ENCODE measurements at places on chromosomes 7 and 10. TPM values are rescaled to one million over a fixed set of nuclear protein-coding genes. Genes with fewer than 3 reads are reported as not detected.

DNA sequence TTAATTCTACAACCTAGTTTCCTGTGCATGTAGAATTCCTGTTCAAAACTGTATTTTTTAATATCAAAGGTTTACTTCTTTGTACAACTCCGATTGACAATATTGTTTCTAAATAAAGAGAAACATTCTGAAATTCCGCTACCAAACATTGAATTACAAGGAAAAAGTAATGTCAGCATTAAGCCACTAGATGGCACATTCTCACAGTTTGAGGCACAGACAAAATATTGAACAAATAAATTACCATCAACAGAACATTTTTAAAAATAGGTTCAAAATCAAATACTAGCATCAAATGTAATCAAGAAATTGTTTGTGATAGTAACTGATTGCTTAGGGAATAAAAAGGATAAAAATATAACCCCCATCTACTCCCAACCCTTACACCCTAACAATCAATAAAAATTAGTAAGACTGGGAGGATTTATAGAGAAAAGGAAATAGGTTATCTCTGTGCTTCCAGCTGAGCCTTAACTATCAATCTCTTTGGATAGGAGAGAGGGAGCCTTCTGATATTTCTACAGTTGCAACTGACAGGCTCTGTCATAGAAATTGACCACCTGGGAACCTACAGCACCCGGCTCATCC is 86.6 kb upstream of the C7orf33 start:
- DNase-seq: peak; percentile 33

- DNase-seq: peak; percentile 44
Measured at GRCh38 chr7:94301024-94301586, 93.6 kb upstream of the COL1A2 start.

DNA sequence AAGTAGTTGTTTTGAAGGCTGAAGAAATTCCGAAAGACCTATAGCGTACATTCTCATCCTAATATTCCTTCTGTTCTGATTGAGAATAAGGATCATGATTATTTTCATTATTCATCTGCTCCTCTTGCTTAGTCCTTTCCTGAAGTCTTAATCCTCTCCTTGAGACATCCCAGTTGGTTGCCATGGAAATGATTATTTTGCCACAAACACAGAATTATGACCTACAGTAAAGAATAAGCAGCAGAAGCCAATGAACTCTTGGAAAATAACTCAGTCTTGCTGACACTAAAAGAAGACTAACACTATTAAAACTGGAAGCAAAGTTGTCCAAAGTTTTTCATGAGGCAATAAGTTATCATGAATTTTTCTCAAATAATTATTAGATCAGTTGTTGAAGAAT is 47.8 kb upstream of the JAZF1 start:
- DNase-seq: no peak

- DNase-seq: no peak
Measured at GRCh38 chr10:120278069-120278468, 179.0 kb upstream of the PLPP4 start.

GRCh38 chr10:43170491-43170890 is 32.2 kb downstream of the CSGALNACT2 start:
- no peak for DNase-seq

DNA sequence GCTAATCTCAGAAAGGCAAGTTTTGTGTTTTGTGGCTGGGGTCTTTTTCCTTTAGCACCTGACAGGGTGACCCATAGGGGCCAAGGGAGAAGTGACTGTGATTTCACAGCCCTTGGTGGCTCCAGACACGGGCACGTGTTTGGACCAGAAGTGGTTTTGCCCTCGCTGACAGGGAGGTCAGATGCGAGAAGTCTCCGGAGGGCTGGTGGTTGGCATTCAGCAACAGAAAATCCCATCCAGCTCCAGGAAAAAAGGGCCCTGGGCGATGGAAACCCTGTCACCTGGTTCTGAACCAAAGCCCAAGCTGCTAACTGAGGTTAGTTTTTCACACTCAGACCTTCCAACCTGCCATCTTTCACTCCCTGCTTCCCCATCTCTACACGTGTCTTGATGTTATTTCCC is 272.9 kb downstream of the TRIL start:
- no peak for DNase-seq

DNA sequence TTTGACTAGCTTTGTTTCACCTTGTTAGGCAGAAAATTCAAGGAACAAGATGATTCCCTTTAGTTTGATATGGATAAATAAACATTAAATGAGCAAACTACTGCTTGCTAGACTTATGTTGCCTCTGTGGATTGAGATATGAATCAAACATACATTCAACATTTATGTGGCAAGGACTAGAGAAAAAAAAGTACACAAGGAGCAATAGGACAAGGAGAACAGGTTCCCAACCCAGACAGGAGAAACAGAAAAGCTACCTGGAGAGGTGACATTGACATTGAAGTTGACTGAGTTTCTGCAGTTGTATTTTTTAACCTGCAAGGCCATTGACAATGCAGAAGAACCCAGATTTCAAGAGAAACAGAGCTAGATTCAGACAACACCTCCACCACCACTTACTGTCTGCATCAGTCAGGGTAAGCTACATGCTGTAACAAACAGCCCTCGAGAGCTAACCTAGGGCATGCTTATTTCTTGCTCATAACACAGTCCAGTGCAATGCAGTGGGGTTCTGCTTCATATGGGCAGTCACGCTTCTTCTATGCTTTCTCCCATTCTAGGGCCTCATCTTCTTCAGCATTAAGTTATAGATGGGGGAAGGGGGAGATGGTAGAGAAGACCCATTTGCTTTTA is 180.9 kb upstream of the LYZL1 start:
- DNase-seq: no peak

DNA sequence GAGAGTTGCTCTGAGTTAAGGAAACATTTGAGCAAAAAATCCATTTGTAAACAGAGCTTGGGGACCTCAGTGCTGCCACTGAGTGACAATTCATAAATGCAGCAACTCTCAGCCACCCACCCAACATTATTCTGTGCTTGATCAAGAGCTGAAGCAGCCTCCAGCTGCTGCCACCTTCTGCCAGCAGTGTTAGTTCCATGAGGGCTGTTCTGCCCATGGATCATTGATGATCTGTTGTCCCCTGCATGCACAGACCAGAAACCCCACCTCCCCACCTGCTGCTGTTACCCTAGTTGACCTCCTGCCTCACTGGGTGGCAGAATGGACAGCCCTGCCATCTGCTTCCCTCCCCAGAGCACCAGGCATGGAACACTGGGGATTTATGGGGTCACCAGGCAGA is 305.4 kb downstream of the KCNMA1 start:
- DNase-seq: no peak

DNA sequence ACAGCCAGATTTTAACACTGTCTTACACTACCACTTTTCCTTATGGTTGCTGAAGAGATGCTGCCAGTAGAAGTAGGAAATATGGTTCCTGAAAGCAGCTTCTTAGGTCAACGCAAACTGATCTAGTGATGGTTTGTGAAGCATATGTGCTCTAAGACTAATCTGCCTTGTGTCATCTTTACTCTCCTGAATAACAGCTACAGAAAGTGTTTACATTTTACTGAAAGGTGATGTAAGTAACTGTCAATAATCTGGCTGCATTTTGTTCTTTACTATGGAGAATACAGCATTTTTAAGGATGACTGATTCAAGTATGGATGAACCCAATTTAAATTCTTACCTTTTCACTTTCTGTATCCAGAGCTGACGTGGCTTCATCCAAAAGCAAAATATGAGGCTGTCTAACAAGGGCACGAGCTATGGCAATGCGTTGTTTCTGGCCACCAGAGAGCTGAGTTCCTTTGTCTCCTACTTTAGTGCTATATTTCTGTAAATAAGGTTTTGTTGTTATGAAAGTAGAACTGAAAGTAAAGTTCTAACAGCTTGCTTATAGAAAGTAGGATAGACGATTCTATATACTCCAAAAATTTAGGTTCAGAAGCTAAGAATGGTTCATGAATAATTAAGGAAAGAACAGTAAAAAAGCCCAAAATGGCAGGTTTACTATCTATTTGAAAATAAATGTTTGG is 30.2 kb upstream of the ABCB4 start:
- DNase-seq: no peak

DNA sequence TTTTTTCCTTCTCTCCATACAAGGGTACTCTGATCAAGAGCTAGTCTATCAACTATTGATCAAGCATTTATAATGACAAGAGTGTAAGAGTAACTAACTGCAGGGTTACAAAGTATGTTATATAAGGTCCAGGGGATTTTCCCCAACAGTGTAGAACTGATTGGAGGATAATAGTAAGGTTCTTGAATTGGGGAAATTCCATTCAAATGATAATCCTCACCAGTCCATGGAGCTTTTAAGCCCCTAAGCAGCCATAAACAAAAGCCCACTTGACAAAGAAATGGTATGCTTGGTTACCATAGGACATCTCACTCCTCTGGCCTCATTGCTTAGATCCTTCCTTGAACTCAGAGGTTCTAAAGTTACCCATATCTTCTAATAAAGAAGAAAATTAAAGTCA is 8.2 kb downstream of the YME1L1 start:
- no peak for DNase-seq

DNA sequence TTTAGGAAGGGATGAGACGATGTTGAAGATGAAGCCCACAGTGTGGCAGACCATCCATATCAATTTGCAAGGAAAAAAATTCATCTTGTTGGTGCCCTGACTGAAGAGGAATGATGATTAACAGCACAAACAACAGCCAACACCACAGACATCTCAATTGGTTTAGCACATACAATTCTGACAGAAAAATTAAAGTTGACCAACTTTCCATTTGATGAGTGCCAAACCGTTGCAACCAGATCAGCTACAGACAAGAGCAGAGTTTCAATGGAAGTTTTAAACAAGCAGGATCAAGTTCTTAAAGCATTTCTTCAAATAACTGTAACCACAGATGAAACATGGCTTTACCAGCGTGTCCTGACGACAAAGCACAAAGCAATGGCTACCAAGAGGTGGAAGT is 132.4 kb upstream of the DNAJB12 start:
- no peak for DNase-seq

DNA sequence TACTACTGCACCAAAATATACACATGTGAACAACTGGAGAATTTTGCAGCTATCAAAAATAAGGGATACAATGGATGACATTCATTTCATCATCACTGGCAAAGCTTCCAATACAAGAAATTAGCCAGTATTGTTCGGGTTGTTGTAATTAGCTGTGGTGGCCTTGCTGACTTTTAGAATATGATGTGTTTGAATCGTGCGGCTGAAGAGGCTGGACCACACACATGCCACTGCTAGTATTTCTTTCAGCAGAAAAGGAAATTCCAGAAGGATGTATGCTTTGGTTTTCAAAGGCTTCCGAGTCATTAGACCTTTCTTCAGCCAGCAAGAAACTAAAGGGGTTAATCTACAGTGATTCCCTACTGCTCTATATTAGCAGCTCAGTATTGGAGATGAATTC is 16.6 kb downstream of the RPP38 start:
- no peak for DNase-seq

DNA sequence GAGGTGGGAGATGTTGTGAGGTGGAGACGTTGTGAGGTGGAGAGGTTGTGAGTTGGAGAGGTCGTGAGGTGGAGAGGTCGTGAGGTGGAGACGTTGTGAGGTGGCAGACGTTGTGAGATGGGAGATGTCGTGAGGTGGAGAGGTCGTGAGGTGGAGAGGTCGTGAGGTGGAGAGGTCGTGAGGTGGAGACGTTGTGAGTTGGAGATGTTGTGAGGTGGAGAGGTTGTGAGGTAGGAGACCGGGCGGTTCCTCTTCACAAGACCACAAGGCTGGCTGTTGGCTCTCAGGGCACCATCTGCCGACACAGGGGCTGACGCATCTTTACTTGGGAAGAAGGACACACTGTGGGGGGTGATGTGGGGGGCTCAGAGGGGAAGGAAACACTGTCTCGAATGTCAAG is 34.7 kb upstream of the SHH start:
- DNase-seq: no peak

DNA sequence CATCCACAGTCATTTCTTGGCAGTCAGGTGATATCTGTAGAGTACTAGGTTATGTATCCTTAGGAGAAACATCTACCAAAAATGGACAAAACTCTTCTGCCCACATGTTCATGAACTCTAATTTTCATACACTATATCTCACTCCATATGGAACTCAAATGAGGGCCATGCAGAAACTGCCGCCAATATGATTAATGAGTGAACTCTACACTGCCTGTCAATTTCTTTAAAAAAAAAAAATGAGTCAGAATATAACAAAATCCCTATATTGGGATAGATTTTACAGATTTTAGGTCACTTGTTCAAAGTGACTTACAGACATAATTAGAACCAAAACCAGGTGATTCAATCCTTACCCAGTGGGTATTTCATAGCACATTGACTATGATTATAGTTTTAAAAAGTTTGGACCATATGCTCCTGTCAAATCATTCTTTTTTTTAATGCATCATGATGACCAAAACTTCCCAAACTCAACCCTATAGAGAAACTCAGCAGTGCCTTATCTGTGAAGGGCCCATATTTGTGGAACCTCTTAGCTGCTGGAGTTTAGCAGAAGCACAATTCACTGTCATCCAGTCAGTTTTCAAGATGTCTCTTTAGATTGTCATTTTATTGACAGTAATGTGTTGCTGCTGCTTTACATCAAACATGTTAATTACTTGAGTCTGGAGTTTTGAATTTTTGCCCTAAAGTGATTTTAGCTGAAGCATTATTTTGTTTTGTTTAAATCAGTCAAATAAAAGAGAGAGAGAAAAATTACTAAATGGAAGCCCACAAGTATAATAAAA is 11.1 kb downstream of the LRRN3 start:
- no peak for DNase-seq

DNA sequence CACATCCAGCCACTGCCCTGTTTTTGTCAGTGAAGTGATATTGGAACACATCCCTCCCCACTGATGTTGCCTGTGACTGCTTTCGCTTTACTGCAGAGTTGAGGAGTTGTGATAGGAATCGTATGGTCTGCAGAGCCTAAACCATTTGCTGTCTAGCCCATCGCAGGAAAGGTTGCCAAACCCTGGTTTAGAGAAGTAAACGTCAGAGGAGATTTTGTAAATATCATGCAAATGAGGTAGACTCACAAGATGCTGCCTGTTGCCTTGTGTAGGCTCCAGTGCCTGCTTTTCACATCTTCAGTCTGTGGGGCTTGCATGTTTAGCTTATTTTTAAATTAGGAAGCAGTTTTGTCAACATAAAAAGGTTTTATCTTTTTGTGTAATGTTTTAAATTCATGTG is 107.1 kb downstream of the TRRAP start:
- no peak for DNase-seq

- peak; percentile 31 for DNase-seq
Measured at GRCh38 chr7:92695308-92696261, 105.4 kb upstream of the FAM133B start.

DNA sequence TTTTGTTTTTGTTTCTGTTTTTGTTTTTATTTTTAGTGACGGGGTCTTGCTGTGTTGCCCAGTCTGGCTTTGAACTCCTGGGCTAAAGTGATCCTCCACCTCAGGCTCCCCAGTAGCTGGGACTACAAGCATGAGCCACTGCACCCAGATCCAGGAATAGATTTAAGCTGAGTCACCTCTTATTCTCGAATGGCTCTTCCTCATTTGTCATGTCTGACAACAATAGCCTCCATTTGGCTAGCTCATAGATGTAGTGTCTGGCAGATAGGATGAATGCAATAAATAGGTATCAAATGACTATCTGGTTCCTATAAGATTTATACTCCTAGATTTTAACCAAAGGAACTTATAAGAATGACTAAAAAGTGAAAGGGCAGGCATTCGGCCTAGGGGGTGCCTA is 172.9 kb downstream of the TMEM26 start:
- no peak for DNase-seq

GRCh38 chr10:63396133-63396761 is 69.5 kb downstream of the JMJD1C start:
- DNase-seq: no peak

- DNase-seq: no peak
Measured at GRCh38 chr7:100156331-100157068, 2.0 kb downstream of the TRAPPC14 start.

The PODXL gene
- 12.1 TPM for total RNA-seq

The CELF2 gene
- 127 TPM for total RNA-seq

The FRAT1 gene
- total RNA-seq: 10.0 TPM

The DOCK1 gene
- 63.6 TPM for total RNA-seq

The PLAC9 gene
- 115 TPM for total RNA-seq

The LBX1 gene
- total RNA-seq: 0.60 TPM
